ENCODE measurements at places on chromosomes 6 and 20.

GRCh38 chr20:4656491-4656890 lies 65.2 kb upstream of the PRND start:
- no peak for DNase-seq

GRCh38 chr6:6006428-6007365 lies at the start of gene NRN1:
TSS of gene NRN1 (minus strand) at chr6:6006925. CDS start at chr6:6006749, 176 bp downstream.
- no peak for DNase-seq

- no peak for DNase-seq
Measured at GRCh38 chr6:19086480-19086879, 699.3 kb downstream of the RNF144B start.

DNA sequence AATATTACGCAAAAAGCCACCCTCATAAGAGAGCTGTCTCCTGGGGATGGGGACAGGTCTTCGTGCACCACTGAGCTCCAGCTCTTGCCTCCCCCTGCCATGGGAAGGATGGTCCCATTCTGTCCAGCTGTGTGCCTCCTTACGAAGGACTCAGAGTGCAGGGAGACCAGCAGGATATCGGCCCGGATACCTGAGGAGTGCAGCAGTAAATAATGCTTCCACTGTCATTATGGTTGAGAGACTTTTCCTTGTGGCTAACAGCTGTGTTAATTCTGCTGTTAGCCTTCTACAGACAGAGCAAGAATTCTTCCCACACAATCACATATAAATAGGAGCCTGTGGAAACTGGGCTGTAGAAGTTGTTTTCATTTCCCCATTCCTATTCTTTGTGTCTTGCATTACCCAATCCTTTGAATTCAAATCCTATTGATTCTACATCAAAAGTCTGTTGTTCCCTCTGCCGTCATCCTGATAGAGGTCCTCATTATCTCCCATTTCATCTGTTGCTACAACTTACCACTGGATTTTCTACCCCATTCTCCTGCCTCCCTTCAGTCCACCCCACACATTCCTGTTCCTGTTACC lies 364.6 kb upstream of the SOX4 start:
- DNase-seq: no peak

GRCh38 chr6:155207223-155207622 lies 56.6 kb upstream of the CLDN20 start:
- no peak for DNase-seq

DNA sequence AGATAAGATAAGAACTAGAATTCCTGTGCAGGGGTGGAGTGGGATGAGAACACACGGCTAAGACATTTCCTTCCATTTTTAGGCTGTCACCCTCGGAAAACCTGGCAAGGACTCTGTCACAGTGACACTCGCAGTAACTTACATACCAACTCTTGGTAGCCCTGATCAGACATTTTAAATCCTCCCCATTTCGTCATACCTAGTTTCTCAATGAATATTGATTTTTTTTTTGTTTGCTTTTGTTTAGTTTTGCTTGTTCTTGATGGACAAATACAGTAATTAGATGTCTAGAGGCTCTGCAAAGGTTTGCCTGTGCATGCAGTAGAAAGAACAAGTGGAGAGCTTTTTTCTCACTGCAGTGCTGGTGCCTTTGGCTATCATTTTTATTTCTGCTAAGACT lies 213.0 kb upstream of the FAM83B start:
- DNase-seq: no peak

DNA sequence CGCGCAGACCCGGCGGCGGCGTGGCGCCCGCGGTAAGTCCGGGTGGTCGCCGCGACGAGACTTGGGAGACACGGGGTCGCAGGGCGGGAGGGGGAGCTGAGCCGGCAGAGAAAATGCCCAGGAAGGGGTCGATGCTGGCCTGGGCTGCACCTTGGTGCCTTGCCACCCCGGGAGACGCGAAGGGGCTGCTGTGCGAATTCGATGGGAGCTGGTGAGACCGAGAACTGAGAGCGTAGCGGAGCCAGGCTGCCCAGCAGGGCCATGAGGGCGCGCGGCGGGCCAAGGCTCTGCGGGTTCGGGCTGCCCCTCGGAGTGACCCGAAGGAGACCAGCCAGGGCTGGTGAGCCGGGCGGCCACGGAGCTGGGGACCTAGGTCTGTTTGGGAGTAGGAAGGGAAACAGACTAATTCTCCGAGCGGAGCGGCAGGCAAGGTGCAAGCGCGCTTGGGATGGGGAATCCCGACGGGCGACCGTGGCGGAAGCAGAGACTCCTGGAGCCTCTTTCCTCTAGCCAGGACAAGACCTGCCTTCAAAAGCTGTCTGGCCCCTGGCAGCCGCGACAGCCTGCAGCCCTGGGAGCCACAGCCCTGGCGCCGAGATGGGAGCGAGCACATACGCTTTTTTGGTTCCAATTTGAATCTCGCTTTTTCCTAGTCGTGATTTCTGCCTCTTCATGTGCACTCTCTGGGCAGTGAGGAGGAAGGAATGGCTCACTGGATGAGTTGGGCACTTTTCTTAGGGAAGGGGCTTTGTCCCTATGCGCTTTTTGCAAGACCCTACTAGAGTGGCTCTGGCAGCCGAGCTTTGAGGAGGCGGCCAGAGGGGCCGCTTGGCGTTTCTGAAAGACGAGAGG lies 691 bp downstream of the SYNDIG1 start:
- DNase-seq: no peak

DNA sequence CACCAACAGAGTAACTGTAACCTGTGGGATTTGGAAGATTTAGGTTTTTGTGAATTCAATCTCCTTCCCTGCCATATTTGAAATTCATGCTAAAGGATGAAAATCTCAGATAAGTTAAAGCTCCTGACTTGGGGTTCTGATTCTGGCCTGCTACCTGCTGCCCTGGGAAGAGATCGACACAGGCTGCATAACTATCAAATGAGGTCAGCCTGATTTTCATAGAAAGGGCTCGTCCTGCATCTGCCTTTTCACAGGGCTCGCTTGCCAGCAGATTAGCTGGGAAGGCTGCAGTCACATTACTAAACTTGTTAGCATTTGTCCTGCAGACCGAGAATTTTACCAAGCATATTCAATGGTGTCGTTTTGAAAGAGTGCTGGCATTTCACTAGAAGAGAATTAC lies 14.6 kb downstream of the GCLC start:
- no peak for DNase-seq

DNA sequence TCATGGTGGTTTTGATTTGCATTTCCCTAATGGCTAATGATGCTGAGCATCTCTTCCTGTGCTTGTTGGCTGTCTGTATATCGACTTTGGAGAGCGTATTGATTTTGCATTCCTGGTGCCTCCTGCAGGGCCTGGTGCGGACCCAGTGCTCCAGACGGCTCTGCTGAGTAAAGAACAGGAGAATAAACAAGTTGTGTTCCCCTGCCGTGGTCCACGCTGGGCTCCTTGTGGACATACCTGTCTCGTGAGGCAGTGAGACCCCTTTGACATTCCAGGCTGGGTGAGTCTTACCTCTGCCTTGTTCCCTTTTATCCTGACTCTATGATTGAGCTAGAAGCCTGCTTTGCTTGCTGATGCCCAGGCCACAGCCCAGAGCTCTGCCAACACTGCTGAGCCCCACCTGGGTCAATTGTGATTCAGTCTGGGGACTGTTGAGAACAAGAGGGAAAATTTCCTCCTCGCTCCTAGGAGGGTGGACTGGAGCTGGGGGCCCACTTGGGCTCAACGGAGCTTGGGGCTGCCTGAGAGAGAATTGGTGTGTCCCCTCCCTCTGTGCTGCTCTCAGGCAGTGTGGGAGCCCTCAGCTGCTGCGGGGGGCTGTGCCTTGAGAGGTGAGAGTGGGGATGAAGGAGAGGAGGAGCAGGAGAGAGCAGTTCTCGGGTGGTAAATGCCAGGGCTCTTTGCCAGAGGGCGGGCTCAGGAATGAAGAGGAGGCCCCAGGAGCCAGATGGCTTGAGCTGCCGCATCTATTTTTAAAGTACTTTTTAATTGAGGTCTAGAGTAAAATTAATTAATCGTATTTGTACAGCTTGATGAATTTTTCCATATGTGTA lies 43.7 kb upstream of the PMEPA1 start:
- no peak for DNase-seq

DNA sequence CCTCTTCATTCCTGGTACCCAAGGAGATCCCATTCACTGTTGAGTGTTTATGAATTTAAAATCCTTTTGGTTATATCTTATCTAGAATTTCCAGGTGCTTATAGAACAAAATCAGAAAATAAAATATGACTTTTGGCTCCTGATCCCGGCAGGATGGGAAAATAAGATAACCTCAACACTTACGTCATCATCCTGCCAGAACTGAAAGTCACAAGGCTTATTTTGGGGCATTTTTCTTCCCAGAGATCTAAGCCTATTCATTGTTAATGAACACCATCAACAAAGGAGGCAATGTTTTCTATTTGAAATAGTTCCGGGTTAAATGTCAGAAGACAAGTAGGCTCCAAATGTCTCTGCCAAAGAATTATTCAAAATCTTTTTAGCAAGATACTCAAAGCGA lies 580.6 kb downstream of the TFAP2A start:
- DNase-seq: no peak

- DNase-seq: no peak
Measured at GRCh38 chr20:35821807-35822242, 50.0 kb downstream of the PHF20 start.

- no peak for DNase-seq
Measured at GRCh38 chr20:62531046-62531838, 55.4 kb upstream of the GATA5 start.

- DNase-seq: no peak
Measured at GRCh38 chr6:148342100-148342349, 613 bp upstream of the SASH1 start.

GRCh38 chr6:170086639-170087420 lies 204.0 kb downstream of the DLL1 start:
- no peak for DNase-seq

DNA sequence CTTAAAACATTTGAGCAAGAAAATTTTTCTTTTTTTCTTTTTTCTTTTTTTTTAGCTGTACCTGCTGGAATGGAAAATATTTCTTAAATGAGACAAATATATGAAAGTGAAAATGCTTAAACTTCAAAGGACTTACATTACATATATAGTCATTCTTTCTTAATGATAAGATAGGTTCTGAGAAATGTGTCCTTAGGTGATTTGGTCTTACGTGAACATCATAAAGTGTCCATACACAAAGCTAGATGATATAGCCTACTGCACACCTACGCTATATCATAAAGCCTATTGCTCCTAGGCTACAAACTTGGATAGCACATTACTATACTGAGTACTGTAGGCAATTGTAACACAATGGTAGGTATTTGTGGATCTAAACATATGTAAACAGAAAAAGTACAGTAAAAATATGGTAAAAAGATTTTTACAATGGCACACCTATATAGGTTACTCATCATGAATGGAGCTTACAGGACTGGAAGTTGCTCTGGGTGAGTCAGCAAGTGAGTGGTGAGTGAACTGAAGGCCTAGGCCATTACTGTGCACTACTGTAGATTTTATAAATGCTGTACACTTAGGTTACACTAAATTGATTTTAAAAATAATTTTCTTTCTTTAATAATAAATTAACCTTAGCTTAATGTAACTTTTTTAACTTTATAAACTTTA lies 54.6 kb downstream of the RPP21 start:
- no peak for DNase-seq

DNA sequence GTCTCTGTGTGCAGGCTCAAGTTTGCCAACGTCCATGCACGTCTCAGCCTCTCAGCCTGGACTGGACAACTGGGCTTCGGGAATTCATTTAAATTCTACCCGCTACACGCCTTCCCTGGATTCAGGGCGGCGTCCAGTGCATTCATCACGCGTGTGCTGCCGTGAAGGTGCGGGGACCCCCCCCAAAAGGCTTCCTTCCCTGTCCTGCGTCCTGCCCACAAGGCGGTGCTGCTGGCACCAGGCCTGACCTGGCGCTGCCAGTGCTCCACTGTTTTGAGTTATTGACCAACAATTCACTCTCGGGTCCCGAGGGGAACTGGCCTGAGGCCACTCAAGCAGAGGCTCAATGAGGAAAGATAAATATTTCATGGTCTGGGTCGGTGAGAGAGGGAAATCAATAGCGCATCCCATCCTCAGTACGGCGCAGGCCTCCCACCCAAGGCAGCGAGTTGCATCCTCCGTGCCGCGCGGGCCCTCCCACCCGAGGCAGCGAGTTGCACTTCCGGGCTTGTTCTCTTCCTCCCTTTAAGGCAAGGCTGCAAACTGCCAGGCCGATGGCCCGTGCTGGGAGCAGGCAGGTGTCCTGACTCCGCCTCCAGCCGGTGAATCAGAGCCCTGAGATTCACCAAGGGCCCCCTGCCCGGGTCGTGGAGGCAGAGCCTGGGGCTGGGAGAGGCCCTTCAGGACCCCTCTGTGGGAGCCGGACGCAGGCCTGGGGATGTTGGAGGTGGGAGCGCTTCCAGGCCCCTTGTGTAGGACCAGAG lies 22.8 kb upstream of the BHLHE23 start:
- DNase-seq: peak; percentile 30

DNA sequence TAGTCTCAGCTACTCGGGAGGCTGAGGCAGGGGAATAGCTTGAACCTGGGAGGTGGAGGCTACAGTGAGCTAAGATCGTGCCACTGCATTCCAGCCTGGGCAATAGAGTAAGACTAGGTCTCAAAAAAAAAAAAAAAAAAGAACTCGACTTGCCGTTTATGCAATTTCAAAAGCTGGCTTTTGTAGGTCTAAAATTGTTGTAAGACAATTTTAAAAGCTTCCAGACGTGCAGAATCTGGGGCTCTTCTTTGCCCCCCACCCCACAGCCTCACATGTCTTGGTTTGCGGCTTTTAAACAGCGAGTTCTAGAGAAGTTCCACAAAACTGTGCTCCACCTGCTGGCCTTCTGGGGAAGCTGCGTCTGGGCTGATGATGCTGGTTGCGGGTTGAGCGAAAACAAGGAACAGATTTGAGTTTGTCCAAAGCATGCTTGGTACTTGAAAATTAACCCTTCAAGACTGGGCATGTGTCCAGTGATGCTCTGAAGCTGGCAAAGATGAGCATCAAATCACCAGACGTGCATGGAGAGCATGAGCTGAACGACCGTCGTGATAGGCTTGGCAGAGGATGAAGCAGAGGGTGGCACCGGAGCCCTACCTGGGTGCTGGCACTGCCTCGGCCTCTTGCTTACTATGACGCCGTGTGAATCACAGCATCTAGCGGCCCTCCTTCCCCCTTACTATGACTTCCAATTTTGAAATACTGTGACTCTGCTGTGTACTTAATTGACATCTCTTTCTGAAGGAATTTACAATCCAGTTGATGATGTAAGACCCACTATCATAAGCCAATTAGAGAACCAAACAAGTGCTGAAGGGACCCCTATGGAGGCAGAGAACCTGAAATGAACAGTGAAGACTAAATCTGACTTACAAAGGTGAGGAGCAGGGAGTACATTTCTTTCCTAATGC lies 171.4 kb downstream of the GMPR start:
- peak; percentile 82 for DNase-seq

DNA sequence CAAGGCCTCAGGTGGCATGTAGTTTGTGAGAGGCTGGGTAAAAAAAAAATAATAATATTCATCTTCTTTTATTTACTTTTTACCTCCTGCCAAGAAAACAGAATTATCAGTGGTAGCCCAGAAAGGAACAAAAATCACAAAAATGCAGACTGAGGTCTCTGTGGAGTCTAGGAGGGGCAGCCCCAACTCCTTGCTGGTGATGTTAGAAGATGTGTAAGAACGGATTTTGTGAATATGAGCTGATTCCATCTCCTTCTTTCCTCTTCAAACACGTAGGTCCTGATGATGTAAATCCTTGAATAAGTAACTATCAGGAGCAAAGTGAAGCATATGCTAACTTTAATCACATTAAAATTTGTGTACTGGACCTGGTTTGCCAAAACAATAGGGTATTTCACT lies 226.8 kb downstream of the EYA4 start:
- no peak for DNase-seq
